ENCODE measurements at places on chromosomes 11 and 22. TPM values are rescaled to one million over a fixed set of nuclear protein-coding genes. Genes with fewer than 3 reads are reported as not detected.

DNA sequence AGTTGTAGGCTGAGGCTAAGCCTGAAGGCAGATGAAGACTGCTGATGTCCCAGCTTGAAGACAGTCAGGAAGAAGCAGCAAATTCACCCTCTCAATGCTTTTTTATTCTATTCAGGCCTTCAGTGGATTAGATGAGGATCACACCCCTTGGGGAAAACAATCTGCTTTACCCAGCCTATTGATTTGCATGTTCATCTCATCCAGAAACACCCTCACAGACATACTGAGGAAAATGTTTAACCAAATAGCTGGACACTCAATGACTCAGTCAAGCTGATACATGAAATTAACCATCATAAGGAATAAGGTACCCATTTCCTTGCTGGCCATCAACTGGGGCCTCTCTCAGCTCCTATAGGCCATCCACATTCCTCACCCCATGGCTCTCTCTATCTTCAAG lies 549.9 kb upstream of the CCDC90B start:
- no peaks in the 10 kb centered on the region for H3K27me3 ChIP-seq
- H3K36me3 ChIP-seq = no peaks in the 10 kb centered on the region
- no peak overlapping the region for H3K4me3 ChIP-seq
- H3K4me1 ChIP-seq = peaks cover 8% of the 10 kb centered on the region
- DNase-seq = no peak

TALDO1 gene
- 180 TPM for polyA plus RNA-seq

DBX1 gene
- polyA plus RNA-seq = not detected

DNA sequence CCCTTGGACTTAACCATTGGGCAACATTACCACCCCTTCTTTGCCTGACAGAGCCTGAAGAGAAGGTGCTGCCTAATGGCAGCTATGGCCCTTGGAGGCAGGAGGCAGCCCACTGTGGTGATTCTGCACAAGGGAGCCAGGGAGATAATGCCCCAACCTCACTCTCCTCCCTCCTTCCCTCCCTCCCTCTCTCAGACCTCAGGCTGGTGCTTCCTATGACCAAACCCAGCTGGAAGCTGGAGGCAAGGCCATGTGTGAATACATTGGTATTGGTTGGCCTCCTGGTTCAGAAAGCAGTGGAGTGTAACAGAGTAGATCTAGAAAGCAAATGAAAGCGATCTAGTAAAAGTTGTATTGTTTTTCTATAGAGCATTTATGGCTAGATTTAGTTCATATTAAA lies 233.1 kb downstream of the CSNK2A3 start:
- no peak overlapping the region for H3K27ac ChIP-seq
- no peak for DNase-seq
- H3K36me3 ChIP-seq = no peaks in the 10 kb centered on the region
- no peaks in the 10 kb centered on the region for H3K4me1 ChIP-seq

- no peak for DNase-seq
- H3K4me1 ChIP-seq = no peaks in the 10 kb centered on the region
- H3K27me3 ChIP-seq = no peaks in the 10 kb centered on the region
Measured at GRCh38 chr11:88651556-88651955, 314.0 kb upstream of the CTSC start.

- no peaks in the 10 kb centered on the region for H3K36me3 ChIP-seq
- no peak for DNase-seq
- H3K4me3 ChIP-seq = no peak overlapping the region
- H3K4me1 ChIP-seq = no peaks in the 10 kb centered on the region
Measured at GRCh38 chr11:126080161-126080941, 17.7 kb upstream of the CDON start.

APOA5 gene
- not detected for polyA plus RNA-seq

- no peaks in the 10 kb centered on the region for H3K36me3 ChIP-seq
- peaks cover 3% of the 10 kb centered on the region for H3K27me3 ChIP-seq
- H3K27ac ChIP-seq = no peak overlapping the region
- H3K4me3 ChIP-seq = no peak overlapping the region
- no peaks in the 10 kb centered on the region for H3K4me1 ChIP-seq
Measured at GRCh38 chr11:115493905-115494304, 10.3 kb downstream of the CADM1 start.

DNA sequence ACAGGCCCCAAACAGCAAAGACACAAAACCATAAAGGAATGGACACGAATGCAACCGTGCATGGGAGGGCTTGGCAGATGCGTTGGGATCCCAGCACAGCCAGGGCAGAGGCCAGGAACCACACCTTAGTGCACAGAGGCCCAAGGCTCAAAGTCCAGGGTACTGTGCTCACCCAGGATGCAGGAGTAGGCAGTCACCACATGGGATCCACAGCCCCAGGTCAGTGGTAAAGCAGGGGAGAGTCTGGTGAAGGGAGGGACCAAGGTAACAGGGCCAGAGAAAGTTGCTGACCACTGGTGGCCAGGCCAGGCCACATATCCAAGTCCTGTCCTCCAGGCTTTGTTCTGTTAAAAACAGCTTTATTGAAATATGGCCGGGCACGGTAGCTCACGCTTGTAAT lies 6.5 kb upstream of the CERK start:
- H3K4me1 ChIP-seq = peaks cover 11% of the 10 kb centered on the region
- no peak overlapping the region for H3K4me3 ChIP-seq
- peaks cover 8% of the 10 kb centered on the region for H3K27me3 ChIP-seq
- H3K36me3 ChIP-seq = no peaks in the 10 kb centered on the region
- DNase-seq = no peak

DNA sequence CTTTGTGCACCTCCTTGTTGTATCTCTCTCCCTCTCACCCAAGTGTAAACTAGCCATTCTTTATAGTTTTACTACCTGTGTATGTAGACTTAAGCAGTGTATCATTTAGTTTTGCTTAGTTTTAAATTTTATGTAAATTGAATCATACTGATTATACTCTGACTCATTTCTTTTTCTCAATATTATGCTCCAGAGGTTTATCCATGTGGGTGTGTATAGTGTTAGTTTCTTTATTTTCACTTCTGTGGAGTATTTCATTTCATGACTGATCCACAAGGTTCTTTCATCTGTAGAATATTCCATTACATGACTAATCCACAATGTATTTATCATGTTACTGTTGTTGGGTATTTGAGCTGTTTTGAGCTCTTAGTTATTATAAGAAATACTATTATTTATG lies 62.0 kb downstream of the CCDC34 start:
- H3K27ac ChIP-seq = no peak overlapping the region
- no peaks in the 10 kb centered on the region for H3K27me3 ChIP-seq
- no peaks in the 10 kb centered on the region for H3K4me1 ChIP-seq
- H3K4me3 ChIP-seq = no peak overlapping the region

DNA sequence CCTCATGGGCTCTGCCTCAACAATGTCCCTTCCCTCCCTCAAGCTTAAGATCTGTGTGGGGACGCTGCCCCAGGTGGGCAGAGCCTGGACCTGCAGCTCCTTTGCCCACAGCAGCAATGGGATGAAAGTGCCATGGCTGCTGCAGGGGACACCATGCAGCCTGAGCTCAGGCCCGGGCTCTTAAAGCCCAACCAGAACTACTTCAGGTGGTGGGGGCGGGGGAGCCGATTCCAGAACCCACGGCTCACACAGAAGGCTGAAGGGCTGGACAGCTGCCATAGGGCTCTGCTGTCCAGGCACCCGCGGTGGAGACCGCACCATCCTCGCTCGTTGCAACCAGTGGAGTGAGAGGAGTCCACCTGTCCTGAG lies 12.5 kb downstream of the CHID1 start:
- DNase-seq = no peak
- H3K36me3 ChIP-seq = peaks cover 8% of the 10 kb centered on the region
- H3K4me1 ChIP-seq = peaks cover 7% of the 10 kb centered on the region
- no peak overlapping the region for H3K27ac ChIP-seq

GRCh38 chr11:10029386-10030121 lies 264.5 kb downstream of the SBF2 start:
- H3K4me3 ChIP-seq = no peak overlapping the region
- no peak overlapping the region for H3K27ac ChIP-seq
- no peaks in the 10 kb centered on the region for H3K27me3 ChIP-seq
- peaks cover 11% of the 10 kb centered on the region for H3K36me3 ChIP-seq
- H3K4me1 ChIP-seq = no peaks in the 10 kb centered on the region

- no peaks in the 10 kb centered on the region for H3K4me1 ChIP-seq
- H3K27me3 ChIP-seq = peaks cover 8% of the 10 kb centered on the region
- no peak overlapping the region for H3K4me3 ChIP-seq
- H3K27ac ChIP-seq = no peak overlapping the region
- no peak for DNase-seq
- no peaks in the 10 kb centered on the region for H3K36me3 ChIP-seq
Measured at GRCh38 chr11:134503596-134503995, 91.6 kb upstream of the B3GAT1 start.

Measured in immature natural killer cell (primary cell).